ENCODE measurements at places on chromosomes 6 and 20.

DNA sequence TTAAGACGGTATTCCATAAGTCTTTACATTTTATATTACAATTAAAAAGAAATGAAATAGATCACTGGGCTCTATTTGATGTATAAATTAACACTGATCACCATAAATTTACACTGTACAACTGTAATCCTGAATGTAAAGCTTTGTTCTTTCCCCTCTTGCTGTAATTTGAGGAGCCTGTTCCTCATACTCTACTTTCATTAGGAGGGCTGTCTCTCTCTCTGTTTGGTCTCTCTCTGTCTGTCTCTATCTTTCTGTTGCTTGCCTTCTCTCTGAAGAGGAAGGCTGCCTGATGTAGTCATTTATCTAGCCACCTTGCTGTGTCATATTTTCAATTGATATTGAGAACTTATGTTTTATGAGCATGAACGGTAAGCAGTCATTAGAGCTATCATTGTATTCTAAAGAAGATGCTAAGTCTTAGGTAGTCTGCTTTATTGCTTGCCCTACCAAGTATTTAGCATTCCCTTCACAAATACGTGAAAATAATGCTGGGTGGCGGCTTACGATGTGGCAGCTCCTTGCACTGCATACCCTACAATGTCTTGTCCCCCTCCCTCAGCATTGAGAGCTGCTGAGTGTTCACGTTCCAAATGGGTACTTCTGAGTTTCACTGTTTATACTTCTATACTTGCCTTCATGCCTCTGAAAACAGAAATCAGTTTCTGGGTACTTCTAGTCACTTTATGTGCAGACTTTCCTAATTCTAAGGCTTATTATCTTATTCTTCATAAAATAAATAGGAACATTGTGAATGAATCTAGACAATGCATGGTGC is 205.5 kb downstream of the NKAIN2 start:
- DNase-seq, result no peak

DNA sequence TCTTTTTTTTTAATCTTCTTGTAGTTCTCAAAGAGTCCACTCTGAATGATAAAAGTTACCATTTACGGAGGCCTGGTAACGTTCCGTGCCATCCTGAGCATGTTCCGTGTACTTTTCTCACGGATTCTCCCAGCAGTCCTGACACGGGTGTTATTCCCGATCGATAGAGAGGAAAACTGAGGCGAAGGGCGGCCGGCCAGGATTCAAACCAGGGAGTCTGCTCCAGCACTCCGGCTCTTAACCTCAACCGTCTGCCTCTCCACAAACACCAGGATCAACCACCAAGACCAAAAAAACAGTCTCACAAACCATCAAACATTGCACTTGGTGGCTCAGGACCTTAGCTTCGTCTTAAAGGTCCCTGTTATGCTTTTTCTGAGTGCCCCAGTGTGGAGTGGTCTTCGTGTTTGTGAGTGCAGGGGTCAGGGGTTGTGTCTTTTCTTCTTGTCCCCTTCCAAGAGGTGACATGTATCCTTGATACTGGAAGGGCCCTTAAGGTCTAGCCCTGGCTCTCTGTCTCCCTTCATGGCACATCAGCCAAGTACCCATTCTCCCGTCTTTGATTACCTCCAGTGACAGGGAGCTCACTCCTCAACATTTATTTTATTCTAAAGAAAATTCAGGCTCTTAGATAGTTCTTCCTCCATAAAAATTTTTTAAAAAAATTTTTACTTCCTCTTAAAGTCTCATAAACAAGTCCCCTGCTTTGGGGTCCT is 35.1 kb downstream of the SRC start:
- no peak for DNase-seq

GRCh38 chr6:127686084-127686483 is 109.1 kb downstream of the C6orf58 start:
- no peak for DNase-seq

DNA sequence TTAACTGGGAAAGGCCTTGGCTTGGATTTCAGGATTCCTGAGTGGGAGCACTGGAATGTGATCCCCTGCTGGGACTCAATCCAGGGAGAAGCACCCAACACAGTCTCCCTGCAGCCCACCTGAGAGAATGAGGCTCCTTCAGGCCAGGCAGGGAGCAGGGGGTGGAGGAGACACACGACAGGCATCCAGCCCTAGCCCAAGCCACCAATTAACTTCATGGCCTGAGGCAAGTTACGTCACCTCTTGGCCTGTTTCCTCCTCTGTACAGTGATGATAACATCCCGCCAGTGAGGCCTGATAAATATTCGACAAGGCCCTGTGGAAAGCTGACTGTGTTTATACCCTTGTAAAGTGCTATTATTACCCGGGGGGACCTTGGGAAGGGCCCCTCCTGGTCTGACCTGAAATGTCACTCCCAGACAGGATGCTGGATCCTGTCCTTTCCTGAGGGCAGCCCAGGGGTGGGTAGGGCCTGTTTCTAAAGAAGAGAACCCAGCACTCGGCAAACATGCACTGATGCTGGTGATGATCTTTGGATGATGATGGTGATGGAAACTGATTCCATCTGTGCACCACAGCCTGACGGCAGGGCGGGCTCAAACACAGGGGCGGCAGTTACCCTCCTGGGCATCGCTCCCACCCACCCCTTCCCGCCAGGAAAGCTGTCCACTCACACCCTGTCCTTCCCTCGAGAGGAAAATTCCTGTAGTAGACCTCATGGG is 12.4 kb downstream of the FRS3 start:
- no peak for DNase-seq

DNA sequence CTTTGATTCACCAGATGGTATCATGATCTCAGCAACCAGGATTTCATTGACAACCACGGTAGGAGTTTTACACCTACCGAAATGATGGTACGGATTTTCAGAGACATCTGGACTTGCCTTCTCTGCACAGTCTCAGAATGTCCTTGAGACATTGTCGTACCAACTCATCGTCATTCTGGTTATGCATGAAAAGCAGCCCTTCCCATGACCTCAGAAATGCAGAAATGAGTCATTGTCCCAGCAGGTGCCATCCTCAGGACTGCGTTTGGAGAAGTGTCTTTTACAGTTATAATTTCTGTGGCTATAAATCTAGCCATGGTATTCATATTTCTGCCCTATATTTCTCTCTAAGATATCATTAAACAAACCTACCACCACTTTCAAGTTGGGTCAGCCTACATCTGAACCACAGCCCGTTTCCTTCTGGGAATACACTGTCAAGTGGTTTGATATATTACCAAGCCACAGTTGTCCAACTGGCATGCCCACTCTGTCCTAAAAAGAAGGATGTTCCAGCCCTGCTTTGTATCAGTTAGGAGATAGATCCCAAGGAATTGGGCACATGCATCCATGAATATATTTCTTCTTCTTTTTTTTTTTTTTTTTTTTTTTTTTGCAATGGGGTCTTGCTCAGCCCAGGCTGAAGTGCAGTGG is 7.5 kb upstream of the BFSP1 start:
- DNase-seq, result no peak

DNA sequence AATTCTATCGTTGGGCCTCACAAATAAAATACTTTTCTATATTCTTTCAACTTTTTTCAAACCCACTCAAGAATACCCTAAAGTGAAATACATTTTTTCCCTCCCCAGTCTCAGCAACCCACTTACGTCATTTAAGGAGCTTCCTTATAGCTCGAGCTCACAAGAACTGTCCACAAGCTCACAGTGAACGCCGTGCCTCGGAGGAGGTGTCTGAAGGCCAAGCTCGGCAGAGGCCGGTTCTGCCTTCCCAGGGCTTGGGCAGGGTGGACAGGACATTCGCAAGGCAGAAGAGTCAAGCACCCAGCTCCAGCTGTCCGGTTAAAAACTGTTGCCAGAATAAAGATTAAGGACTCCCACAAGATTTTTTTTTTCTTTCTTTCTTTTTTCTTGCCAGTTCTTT is 802.3 kb downstream of the QKI start:
- no peak for DNase-seq

GRCh38 chr20:58042591-58042990 is 185.9 kb downstream of the ANKRD60 start:
- no peak for DNase-seq

DNA sequence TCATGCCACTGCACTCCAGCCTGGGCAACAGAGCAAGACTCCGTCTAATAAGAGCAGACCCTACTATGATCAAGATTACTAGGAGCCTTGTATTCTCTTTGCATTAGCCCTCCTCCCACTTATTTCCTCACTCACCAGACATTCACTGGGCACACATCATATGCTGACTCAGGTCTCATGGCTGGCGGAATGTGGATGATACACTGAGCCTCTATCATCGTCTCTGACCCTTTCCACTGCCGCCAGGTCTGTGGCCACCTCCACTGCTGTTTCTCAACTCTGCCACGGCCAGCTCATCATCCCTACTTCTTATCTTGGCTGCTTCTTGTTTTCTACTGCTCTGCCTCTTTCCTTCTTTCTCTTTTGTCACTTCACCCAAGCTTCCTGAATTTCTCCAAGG is 161.0 kb downstream of the BACH2 start:
- no peak for DNase-seq

DNA sequence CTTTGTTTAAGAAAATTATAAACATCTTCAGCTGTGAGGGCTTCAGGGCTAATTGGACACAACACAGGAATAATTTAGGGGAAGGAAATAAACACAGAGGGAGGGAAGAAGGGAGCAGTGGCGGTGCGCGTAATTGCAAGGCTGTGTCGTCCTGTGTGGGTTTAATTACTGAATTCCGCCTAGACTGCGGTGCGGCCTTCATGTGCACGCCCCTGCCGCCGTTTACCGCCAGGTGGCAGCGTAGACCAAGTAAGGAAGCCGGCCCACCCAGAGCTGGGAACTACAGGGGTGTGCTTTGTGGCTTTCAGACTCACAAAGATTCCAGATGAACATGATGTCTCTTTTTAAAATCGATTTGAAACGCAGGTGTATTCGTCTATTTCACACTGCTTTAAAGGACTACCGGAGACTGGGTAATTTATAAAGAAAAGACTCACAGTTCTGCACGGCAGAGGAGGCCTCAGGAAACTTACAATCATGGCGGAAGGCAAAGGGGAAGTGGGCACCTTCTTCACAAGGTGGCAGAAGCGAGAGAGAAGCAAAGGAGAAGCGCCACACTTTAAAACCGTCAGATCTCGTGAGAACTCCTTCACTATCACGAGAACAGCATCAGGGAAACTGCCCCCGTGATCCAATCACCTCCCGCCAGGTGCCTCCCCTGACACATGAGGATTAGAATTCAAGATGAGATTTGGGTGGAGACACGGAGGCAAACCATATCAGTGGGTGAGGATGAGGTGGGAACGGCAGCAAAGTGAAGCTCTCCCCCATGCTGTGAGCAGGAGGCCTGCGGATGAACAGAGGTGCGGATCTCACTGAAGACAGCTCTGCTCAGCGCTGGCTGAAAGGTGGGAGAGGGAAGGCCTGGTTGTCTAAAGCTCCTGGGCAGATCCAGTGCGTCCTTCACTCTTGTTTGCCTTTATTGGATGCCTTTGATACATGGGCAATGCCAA is 222.0 kb upstream of the PDE10A start:
- DNase-seq, result peak; percentile 61

- DNase-seq, result no peak
These were observed at the start of gene TBX18 for GRCh38 chr6:84764332-84765049. Gene TBX18, minus strand, starts transcription at chr6:84764598. Its CDS starts 417 bp downstream, at chr6:84764181.

- no peak for DNase-seq
These were observed 651 bp upstream of the BLTP3A start for GRCh38 chr6:34791164-34791700.

DNA sequence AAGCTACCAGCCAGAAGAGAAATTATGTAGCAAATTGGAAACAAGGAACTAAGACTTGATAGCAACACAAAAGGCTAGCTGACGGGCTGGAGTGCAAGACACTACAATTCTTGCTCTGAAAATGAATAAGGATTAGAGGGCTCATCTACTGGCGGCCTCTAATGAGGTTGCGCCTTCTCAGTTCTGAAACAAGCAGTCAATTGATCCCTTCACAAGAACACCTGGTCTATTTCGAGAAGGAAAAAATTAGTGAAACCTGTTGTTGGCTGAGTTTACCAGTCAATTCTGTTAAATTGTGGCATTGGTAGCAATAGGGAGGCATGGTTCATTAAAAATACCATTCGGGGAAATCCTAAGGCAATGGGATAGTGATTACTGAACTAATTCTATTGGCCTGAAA is 74.8 kb upstream of the JARID2 start:
- DNase-seq, result no peak

GRCh38 chr6:41321183-41321582 is 14.2 kb upstream of the NCR2 start:
- DNase-seq, result no peak

- DNase-seq, result peak; percentile 80
These were observed 62.9 kb upstream of the ARG1 start for GRCh38 chr6:131510094-131510493.

GRCh38 chr20:33415948-33416347 is 14.6 kb upstream of the CDK5RAP1 start:
- no peak for DNase-seq

GRCh38 chr6:107864226-107865127 is 40.4 kb upstream of the SCML4 start:
- DNase-seq, result no peak

DNA sequence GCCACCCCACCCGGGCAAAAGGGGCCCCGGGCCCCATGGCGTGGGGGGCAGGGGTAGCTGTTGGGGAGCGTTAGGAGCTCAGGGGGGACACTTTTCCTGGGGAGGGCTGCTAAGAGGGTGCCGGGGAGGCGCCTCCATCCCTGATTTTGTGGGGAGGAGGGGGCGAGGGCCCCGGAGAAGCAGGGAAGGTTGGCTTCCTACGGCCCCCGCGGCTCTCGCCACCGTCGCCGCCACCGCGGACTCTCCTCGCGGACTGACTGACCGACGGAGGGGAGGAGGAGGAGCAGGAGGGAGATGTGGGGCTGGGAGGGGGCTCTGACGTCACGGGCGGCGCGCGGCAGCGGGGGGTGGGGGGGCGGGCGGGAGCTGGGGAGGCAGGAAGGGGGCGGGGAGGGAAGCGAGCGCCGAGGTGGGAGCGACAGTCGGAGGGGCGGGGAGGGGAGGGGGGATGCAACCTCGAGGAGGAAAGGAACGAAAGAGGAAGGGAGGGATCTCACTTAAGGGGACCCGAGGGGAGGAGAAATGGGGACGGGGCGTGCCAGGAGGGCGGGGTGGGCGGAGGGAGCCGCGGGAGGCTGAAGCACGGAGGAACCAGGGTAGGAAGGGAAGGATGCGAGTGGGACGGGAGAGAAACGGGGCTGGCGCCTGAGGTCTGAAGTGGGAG is 5.1 kb downstream of the GABBR1 start:
- no peak for DNase-seq

DNA sequence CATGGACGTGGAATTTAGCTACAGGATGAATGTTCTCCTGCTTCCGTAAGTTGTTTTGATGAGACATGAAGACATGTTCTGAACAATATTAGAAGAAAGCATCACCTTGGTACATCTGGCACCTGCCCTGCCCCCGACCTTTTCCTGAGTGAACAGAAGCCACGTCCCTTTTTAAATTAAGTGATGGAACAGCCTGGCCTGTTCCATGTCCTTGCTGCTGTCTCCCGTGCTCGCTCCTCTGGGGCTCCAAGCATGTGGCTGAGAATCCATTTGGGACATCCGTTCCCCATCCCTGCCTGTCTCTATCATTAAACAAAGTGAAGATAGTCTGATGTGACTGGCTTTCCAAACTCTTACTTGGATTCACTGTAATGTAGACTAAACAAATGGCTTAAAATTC is 36.4 kb downstream of the ERMARD start:
- no peak for DNase-seq

GRCh38 chr20:10318291-10319024 is 99.8 kb downstream of the SNAP25 start:
- no peak for DNase-seq

All from iPS DF 6.9 (cell line).